CD4-positive, alpha-beta T cell treated with Interleukin-12 subunit alpha and Interleukin-12 subunit beta, for 1 hour (primary cell): ENCODE measurements at places on chromosomes 13 and 19.

DNA sequence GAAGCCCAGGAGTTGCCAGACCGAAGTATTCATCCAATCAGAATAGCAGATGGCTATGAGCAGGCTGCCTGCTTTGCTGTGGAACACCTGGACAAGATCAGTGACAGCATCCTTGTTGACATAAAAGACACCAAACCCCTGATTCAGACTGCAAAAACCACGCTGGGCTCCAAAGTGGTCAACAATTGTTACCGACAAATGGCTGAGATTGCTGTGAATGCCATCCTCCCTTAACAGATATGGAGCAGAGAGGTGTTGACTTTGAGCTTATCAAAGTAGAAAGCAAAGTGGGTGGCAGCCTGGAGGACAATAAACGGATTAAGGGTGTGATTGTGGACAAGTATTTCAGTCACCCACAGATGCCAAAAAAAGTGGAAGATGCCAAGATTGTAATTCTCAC is 250.3 kb upstream of the OBI1 start:
- no peak for DNase-seq

DNA sequence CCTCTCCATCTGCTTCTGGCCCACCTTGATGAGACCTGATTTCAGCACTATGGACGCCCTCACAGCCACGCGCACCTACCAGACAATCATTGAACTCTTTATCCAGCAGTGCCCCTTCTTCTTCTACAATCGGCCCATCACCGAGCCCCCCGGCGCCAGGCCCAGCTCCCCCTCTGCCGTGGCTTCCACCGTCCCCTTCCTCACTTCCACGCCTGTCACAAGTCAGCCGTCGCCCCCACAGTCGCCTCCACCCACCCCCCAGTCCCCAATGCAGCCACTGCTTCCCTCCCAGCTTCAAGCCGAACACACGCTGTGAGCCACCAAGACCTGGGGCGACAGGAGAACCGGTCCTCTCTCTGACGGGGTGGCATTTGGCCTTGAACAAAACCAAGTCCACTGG is 19.3 kb upstream of the NPAS1 start:
- no peak for DNase-seq

GRCh38 chr13:27921961-27922882 is 2.4 kb downstream of the PDX1 start:
- DNase-seq = no peak

GRCh38 chr13:36630181-36630803 is 43.5 kb upstream of the SERTM1 start:
- no peak for DNase-seq

GRCh38 chr19:35013820-35014754 is 14.0 kb downstream of the GRAMD1A start:
- DNase-seq = peak; percentile 83

DNA sequence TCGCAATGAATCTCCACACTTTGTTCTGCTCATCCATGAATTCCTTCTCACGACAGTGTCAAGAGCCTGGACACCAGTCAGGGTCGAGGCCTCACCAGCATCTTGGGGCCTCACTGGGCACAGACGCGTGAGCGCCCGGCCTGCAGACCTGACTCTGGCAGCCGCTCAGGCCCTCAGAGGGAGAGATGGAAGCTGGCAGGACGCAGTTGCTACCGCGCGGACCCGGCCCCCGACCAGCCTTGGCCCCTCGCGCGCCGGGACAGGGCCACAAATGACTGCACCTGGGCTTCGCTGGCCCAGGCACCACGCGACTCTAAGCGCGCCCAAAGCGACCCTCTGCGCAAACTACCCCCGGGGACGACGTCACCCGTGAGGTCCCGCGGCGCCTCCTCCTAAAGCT is 937 bp upstream of the USP29 start:
- no peak for DNase-seq

DNA sequence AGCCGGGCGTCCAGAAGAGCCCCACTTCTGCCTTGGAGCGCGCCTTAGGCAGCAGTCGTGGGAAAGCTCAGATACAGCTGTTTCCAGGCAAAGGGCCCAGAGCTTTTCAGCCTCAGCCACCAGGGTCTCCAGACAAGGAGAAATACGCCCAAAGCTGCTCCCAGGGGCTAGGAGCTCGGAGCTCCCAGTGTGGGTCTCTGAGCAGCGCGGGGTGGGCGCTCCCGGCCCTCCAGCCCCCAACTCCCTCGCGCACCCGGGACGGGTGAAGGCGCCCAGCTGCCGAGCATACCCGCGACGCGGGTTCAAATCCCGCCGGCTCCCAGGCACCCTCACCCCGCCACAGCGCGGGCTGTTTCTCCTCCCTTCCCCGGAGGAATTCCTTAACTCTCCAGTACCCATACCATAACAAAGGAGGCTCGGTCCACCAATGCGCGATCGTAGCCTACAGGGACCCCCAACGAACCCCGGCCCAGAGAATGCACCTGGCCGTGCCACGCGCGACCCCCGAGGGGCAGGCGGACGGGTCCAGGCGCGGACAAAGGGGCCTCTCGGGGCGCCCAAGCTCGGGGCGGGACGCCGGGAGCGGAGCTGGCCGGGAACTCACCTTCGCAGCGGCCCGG is 507 bp downstream of the COL4A1 start:
- DNase-seq = no peak

DNA sequence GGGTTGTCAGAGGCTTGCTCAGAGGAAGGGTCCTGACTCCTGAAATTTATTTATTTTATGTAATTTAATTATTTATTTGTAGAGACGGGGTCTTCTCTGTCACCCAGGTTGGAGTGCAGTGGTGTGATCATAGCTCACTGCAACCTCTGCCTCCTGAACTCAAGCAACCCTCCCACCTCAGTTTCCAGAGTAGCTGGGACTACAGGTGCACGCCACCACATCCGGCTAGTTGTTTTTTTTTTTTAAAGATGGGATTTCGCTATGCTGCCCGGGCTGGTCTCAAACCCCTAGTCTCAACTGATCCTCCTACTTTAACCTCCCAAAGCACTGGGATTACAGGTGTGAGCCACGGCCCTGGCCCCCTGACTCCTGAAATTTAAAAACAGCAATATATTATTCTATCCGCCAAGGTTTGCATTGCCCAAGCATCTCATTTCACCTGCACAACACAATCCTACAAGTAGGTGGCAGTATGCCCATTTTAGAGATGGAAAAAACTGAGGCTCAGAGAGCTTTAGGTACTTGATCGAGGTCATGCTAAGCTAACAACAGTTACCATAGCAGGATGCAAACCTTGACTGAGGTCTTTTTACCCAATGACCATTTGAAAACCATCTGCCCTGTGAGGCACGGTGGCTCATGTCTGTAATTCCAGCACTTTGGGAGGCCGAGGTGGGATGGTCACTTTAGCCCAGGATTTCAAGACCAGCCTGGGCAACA is 18.1 kb downstream of the ARHGEF18 start:
- peak; percentile 51 for DNase-seq

- no peak for DNase-seq
Measured at GRCh38 chr13:106291006-106291405, 244.5 kb downstream of the EFNB2 start.

GRCh38 chr19:35267353-35267817 is 1.4 kb upstream of the USF2 start:
- DNase-seq = peak; percentile 23

DNA sequence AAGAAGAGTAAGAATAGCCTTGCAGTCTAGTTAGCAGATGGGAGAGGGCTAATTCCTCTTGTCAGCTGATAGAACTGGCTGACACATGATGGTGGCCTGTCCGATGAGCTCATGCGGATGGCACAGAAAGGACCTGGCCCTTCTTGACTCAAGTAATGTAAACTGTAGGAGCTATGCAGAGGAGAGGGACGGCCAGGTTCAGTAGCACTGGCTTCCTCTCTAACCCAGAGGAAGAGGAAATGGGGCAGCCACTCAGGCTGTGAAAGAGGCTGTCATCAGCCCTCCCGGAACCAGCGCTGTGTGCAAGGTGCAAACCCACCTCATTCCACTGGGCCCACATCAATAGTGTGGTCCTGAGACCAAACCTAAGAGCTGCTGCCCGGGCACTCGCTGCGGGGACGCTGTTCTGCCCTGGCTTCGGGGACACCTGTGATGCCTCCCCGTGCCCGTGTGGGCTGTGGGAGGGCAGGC is 30.8 kb upstream of the USE1 start:
- peak; percentile 64 for DNase-seq

DNA sequence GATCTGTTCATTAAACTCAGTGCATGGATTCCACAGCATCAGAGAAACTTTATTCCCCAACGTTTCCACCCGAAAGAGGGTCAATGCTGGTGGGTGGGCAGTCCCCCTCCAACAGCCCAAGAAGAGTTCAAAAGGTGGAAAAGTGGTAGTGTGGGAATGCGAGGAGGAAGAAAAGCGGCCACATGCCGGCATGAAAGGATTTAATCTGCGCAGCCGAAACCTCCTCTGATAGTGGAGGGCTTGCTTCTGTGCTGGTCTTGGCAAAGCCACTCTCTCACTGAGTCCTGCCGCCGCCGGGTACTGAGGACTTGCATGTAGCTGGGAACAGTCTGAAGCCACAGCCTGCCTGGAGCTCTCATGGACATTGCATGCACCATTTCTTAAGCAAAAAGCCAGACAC is 136.2 kb upstream of the ZNF536 start:
- DNase-seq = no peak

DNA sequence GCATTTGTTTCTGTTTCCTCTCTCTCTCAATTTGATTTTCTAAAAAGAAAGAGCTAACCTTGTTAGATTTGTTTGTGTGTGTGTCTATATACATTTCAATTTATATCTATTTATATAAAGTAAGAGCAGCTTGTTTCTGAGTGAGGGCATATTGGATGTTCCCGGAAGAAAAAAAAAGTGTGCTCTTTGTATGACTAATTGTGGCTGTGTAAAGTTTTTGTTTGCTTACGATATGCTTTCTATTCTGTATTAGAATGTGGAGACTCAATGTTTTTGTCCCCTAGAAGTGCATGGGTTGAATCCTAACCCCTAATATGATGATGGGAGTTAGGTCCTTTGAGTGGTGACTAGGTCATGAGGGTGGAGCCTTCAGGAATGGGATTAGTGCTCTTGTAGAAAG is 66.6 kb upstream of the C1QTNF9B start:
- no peak for DNase-seq

- DNase-seq = no peak
Measured at GRCh38 chr13:51412431-51412830, 40.4 kb downstream of the INTS6 start.

DNA sequence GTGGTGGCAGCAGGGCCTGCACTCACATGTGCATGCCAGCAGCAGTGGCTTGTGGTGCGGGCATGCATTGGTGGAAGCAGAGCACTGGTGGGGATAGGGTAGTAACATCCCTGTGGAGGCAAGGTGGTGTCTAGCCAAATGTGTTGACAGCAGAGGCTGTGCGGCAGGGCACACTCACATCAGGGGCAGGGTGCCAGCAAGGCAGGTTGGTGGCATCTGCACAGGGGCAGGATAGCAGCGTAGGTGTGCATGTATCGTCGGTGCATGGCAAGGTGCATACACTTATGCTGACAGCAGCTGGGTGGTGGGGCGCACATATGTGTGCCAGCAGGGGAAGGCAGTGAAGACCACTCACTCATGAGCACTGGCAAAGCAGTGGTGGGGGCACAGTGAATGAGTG is 211.5 kb upstream of the CSNK1A1L start:
- no peak for DNase-seq

DNA sequence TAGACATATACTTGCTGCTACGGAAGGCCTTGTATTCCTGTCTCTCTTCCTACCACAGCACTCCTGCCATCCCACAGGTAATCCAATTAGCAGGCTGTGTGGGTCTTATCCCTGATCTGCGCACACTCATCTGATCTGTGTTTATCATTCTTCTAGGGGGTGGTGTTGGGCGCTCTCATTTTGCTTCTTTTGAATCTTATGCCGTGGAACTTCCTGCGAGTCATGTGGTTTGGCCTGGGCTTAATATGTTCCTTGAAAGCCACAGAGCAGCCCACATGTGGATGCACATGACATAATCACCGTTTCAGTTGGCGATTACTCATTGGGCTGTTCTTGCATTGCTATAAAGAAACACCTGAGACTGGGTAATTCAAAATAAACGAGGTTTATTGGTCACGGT is 7.5 kb downstream of the RASA3 start:
- DNase-seq = peak; percentile 66

GRCh38 chr19:2451138-2451537 is 5.6 kb downstream of the LMNB2 start:
- DNase-seq = no peak

- DNase-seq = no peak
Measured at GRCh38 chr13:24038841-24039330, 121.6 kb upstream of the SPATA13 start.

DNA sequence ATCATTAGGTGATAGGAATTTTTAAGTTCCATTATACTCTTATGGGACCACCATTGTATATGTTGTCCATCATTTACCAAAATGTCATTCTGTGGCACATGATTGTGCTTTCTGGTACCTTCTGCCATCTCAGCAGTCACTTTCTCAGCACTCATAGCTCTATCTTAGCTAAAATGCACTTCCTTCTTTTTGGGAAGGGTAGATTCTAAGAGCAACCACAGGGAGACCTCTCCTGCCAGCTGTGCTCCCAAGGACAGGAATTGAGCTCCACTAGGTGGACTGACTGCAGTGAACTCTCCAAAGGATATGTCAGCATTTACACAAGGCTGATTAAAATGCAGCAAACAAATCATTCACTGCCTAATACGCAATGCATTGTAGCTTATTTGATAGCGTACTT is 91.8 kb upstream of the OBI1 start:
- DNase-seq = no peak

DNA sequence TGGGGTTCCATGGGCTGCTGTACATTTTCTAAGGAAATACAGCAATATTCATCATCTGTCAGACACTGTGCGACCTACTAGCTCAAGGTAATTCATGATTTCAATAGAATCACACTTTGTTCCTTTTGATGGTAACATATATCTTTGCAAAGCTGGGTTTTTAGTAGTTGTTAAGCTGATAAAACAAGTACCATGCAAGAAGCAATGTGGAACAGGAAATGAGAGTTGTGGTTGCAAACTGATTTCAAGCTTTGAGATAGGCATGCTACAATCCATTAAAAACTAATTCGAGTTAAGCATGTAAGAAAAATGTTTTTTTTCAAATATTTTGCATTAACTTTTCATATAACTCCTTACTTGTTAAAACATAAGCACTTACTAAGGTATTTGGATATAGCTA is 6.8 kb upstream of the MBNL2 start:
- DNase-seq = peak; percentile 24

GRCh38 chr13:59472134-59472533 is 691.6 kb downstream of the DIAPH3 start:
- DNase-seq = no peak
